Ecto neural progenitor cell (in vitro differentiated cells): ENCODE measurements at places on chromosomes 5 and 9.
A peak's percentile ranks its signal among the peaks of the same experiment; 100 is the strongest.

GRCh38 chr5:174221436-174221835, 175.9 kb downstream of the NSG2 start:
- DNase-seq, result no peak

- no peak for DNase-seq
Measured at GRCh38 chr5:36172599-36172998, 20.7 kb downstream of the SKP2 start.

DNA sequence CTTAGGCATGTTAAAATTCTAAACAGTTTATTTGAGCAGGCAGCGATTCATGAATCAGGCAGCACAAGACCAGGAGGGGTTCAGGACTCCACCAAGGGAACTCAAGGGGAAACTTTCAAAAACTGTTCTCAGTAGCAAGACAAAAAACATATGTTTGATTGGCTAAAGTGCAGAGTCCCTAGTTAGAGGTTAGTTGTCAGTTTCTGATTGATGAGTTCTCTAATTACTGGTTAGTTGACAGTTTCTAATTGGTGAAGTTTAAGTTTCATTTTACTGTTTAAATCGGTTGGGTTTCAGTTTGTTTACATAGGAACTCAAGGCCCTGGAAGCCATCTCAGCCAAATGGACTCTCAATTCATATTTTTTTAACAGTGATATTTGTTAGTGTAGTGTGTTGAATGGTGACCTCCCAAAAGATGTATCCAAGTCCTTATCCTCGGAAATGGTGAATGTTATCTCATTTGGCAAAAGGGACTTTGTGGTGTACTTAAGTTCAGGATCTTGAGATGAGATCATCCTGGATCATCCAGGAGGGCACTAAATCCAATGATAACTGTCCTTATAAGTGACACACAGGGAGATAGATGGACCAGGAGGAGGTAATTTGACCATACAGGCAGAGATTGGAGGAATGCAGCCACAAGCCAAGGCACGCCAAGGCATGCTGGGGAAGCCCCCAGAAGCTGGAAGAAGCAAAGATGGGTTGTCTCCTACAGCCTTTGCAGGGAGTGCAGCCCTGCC, 219.2 kb upstream of the RAI14 start:
- DNase-seq, result no peak

- DNase-seq, result no peak
Measured at GRCh38 chr9:88342246-88342645, 46.0 kb upstream of the SPIN1 start.

GRCh38 chr5:132378580-132378979, 9.1 kb downstream of the SLC22A5 start:
- no peak for DNase-seq

GRCh38 chr5:23864786-23865185, 357.4 kb downstream of the PRDM9 start:
- DNase-seq, result peak; percentile 30

- no peak for DNase-seq
Measured at GRCh38 chr9:132582276-132582785, at the start of gene BARHL1. BARHL1 (plus strand) TSS chr9:132582606; CDS start chr9:132582798, 192 bp downstream.

DNA sequence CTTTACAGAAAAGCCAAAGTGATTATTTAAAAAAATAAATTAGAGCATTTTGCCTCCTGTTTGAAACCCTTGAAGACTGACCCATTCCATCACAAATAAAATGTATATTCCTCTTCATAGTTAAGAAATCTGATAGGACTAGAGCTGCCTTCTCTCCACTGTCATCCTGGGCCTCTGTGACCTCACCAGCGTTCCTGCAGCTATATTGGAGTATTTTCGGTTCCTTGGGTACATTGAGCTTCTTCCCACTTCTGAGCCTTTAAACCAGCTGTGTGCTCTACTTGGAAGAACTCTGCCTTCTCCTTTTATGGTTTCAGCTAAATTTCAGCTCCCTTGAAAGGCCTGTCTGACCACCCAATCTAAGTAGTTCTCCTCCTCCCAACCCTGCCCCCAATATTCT, 99.1 kb upstream of the ABCA1 start:
- no peak for DNase-seq

- no peak for DNase-seq
Measured at GRCh38 chr9:135034106-135034505, 53.4 kb upstream of the OLFM1 start.

GRCh38 chr5:149636861-149637246, 55.6 kb downstream of the ARHGEF37 start:
- DNase-seq, result peak; percentile 64

- DNase-seq, result no peak
Measured at GRCh38 chr5:60323596-60323995, 376.4 kb downstream of the DEPDC1B start.

DNA sequence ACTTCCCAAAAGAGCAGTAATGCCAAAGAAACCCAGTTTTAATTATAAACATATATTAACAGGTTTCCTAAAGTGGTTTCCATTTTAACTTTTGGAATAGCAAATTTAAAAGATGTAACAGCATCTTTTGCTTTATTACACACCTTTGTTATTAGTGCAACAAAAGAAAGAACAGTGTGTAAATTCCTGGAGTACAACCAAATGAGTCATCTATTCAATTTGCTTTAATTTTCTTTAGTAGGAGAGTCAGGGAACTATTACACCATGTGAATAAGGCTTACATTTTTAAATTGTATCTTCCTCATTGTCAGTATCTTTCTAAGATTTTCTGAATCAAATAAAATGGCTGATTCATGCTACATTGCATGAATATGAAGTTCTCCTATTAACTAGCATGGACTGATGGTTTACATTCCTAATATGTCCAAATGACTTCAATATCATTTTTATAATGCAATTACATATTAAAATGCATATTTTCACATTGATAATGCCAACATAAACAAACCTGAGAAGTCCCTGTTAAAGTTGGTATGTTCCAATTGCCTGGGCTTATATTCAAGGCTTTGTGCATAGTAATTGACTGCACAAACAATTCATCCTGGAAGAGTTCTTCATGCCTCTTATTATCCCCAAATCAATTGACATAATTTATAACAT, 22.5 kb downstream of the EDIL3 start:
- DNase-seq, result no peak

GRCh38 chr5:79305706-79306105, 69.8 kb downstream of the JMY start:
- no peak for DNase-seq

GRCh38 chr9:109320331-109320741, 523 bp downstream of the EPB41L4B start:
- DNase-seq, result no peak

- DNase-seq, result peak; percentile 73
Measured at GRCh38 chr5:135398160-135398854, 724 bp downstream of the MACROH2A1 start.

GRCh38 chr5:107235167-107235566, 435.6 kb downstream of the EFNA5 start:
- no peak for DNase-seq

GRCh38 chr9:129258124-129258822, 80.2 kb upstream of the IER5L start:
- peak; percentile 97 for DNase-seq

DNA sequence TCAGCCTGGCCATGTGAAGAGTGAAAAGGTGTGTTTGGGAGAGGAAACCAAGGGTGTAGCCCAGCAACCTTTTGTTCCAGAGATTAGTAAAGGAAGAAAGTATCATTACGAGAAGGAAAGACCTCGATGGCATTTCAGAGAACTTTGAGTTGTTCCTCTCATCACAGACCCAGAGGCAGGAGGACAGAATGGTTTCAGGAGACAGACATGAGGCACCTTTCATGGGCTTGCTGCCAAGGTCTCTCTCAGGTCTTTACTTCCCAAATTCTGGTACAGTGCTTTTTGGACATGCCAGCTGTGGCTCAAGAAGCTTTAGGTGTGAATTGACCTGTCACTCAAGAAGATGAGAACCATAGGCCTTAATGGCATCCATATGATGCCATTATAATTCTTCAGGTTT, 2.8 kb upstream of the MCC start:
- DNase-seq, result no peak

DNA sequence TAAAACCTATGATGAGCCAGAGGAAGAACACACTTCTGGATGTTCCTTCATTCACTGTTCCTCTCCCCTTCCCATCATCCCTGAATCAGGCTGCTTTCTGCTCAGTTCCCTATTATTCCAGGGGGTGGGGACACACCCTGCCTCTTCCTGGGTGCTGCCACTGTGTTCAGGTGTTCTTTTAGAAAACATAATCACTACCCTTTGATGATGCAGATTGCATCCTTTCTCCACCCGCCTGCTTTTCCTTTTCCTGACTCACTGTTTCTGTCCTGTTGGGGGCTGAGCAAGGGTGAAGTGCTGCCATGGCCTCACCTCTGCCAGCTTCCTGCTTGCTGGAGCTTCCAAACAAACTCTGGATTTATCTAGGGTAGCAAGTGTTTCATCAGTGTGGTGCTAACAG, 331.9 kb upstream of the GRIA1 start:
- DNase-seq, result no peak

DNA sequence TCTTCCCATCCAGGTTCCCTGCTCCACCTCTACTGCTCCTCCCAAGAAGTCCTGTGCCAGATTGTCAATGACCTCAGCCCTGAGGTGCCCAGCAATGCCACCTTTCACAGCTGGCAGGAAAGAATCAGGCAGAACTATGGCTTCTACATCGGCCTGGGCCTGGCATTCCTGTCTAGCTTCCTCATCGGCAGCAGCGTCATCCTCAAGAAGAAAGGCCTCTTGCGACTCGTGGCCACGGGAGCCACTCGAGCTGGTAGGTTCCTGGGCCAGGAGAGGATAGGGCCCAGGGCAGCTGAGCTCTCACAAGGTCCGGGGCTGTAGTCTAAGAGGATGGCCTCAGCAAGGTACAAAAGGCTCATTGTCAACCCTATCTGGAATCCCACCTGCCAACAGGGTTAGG, 3.1 kb downstream of the NIPAL4 start:
- DNase-seq, result no peak

- DNase-seq, result no peak
Measured at GRCh38 chr5:72210888-72211678, 103.8 kb downstream of the MAP1B start.

DNA sequence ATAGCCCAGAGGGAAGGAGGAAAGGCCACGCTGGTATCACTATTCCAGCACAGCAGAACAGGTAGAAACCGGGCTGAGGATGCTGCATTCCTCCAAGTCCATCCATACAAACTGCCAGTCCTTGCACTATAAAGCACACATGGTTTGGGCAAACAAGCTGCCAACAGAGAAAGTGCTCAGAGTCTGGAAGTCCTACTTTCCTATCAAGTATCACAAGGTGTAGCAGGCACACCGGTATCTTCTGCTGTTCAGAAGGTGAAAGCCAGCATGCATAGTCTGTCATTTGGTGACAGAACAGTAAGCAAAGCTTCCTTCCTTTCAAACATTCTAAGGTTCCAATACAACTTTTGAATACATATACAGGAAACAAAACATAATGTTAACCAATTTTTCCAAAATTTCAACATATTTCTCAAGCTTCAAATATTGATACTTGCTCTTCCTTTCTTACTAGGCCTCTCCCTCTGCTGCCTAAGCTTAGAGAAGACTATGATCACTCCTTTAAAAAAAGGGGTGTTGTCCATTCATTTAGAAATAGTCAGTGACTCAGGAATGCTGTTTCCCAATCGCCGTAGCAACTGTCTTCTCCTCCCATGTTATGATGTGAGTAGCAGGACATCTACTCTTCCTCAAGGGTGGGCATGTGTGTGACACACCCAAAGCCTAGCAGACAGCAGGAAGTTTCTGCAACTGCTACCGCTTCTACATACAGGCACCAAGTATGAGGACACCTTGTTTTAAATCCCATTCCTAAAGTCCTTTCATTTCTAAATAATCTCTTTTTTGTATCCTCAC, 14.7 kb downstream of the DIAPH1 start:
- no peak for DNase-seq

- DNase-seq, result no peak
Measured at GRCh38 chr5:59054963-59055528, 472.2 kb downstream of the RAB3C start.

GRCh38 chr9:109035684-109036423, 22.6 kb upstream of the CTNNAL1 start:
- DNase-seq, result no peak

- DNase-seq, result peak; percentile 46
Measured at GRCh38 chr9:127875306-127875966, 2.0 kb downstream of the AK1 start.

GRCh38 chr5:170917113-170917512, 55.3 kb downstream of the RANBP17 start:
- DNase-seq, result no peak

GRCh38 chr5:126454535-126454934, 31.3 kb downstream of the GRAMD2B start:
- no peak for DNase-seq

- no peak for DNase-seq
Measured at GRCh38 chr9:77896269-77896937, 135.2 kb downstream of the GNAQ start.

DNA sequence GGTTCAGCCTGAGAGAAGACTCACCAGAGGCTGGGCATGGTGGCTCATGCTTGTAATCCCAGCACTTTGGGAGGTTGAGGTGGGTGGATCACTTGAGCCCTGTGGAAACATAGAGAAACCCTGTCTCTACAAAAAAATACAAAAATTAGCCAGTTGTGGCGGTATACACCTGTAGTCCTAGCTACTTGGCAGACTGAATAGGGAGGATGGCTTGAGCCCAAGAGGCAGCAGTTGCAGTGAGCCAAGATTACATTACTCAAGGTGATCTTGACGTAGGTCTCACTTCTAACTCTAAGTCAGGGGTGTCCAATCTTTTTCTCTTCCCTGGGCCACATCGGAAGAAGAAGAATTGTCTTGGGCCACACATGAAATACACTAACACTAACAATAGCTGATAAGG, 16.2 kb upstream of the ATP6V1G1 start:
- DNase-seq, result no peak

GRCh38 chr5:171897231-171897630, 109.2 kb downstream of the FBXW11 start:
- no peak for DNase-seq

- DNase-seq, result no peak
Measured at GRCh38 chr5:168645195-168645594, 66.0 kb upstream of the PANK3 start.

GRCh38 chr5:176362233-176362490, 598 bp upstream of the KIAA1191 start:
- no peak for DNase-seq

DNA sequence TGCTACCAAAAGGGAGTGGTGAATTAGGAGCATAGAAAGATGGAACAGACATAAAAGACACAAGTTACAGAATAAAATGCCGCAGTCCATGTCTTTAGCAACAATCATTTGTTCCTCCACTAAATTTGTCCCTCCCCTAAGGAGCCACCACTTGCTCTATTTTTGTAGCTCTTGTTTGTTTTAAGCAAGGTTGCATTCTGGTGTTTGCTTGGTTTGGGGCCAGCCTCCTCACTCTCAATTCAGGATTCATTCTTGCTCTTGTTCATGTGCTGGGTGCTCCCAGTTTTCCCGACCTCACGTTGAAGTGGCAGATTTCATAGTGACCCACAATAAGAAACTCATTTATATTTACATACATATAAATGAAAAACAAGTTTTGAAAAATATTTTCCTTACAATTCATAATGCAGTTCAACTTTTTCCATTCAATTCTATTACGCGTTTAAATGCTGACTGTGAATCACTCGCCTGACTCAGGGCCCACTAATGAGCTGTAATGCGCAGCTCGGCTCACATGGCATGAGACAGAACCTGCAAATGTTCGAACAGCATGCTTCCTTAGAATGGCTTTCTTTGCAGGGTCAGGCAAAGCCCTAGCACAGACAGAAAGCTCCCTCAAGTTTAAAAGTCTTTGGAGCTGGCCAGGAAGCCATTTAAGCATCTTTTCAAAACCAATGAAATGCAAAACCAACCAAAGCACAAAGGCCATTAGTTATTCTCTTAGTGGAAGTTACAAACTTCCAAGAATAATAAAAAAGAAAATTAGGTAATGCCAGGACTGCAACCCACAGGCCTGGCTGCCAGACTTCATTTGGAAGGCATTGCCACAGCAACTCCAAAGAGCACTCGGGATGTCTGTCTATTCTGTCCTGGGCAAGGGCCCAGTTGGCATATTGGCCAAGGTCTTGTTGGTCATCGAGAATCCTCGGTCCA, 41.7 kb downstream of the RETREG1 start:
- DNase-seq, result no peak
